ENCODE measurements at places on chromosomes 11 and 22. TPM values are rescaled to one million over a fixed set of nuclear protein-coding genes. Genes with fewer than 3 reads are reported as not detected.

Gene CHRNA10
- polyA plus RNA-seq: 2.4 TPM

Gene TMEM45B
- polyA plus RNA-seq: 247 TPM

GRCh38 chr11:77332259-77332658, 30.8 kb upstream of the GDPD4 start:
- H3K36me3 ChIP-seq: peaks cover 43% of the 10 kb centered on the region
- DNase-seq: no peak
- H3K4me3 ChIP-seq: no peak overlapping the region

GRCh38 chr11:120658071-120658423, 146.5 kb downstream of the GRIK4 start:
- no peak overlapping the region for H3K4me3 ChIP-seq
- H3K27me3 ChIP-seq: no peaks in the 10 kb centered on the region
- no peak for DNase-seq
- no peaks in the 10 kb centered on the region for H3K36me3 ChIP-seq
- H3K27ac ChIP-seq: no peak overlapping the region

GRCh38 chr22:37470087-37470445, 16.1 kb downstream of the MFNG start:
- no peak overlapping the region for H3K27ac ChIP-seq
- DNase-seq: no peak
- no peaks in the 10 kb centered on the region for H3K27me3 ChIP-seq
- H3K4me1 ChIP-seq: no peaks in the 10 kb centered on the region
- H3K36me3 ChIP-seq: no peaks in the 10 kb centered on the region
- H3K4me3 ChIP-seq: no peak overlapping the region

Gene TMEM191B
- 8.1 TPM for polyA plus RNA-seq

Gene WNT7B
- polyA plus RNA-seq: 0.33 TPM

GRCh38 chr11:7642747-7643146, 30.6 kb downstream of the CYB5R2 start:
- no peak overlapping the region for H3K4me3 ChIP-seq
- H3K27me3 ChIP-seq: no peaks in the 10 kb centered on the region
- no peak for DNase-seq
- H3K27ac ChIP-seq: no peak overlapping the region
- H3K36me3 ChIP-seq: peaks cover 54% of the 10 kb centered on the region

Gene FERMT3
- polyA plus RNA-seq: 28.5 TPM

GRCh38 chr22:35505399-35506258, 35.0 kb upstream of the RASD2 start:
- no peak for DNase-seq
- peaks cover 4% of the 10 kb centered on the region for H3K27me3 ChIP-seq
- H3K4me3 ChIP-seq: no peak overlapping the region
- H3K4me1 ChIP-seq: no peaks in the 10 kb centered on the region

GRCh38 chr11:40186437-40187263, 1272.8 kb downstream of the LRRC4C start:
- H3K27ac ChIP-seq: no peak overlapping the region
- H3K27me3 ChIP-seq: no peaks in the 10 kb centered on the region
- no peak for DNase-seq
- no peaks in the 10 kb centered on the region for H3K36me3 ChIP-seq
- no peaks in the 10 kb centered on the region for H3K4me1 ChIP-seq

DNA sequence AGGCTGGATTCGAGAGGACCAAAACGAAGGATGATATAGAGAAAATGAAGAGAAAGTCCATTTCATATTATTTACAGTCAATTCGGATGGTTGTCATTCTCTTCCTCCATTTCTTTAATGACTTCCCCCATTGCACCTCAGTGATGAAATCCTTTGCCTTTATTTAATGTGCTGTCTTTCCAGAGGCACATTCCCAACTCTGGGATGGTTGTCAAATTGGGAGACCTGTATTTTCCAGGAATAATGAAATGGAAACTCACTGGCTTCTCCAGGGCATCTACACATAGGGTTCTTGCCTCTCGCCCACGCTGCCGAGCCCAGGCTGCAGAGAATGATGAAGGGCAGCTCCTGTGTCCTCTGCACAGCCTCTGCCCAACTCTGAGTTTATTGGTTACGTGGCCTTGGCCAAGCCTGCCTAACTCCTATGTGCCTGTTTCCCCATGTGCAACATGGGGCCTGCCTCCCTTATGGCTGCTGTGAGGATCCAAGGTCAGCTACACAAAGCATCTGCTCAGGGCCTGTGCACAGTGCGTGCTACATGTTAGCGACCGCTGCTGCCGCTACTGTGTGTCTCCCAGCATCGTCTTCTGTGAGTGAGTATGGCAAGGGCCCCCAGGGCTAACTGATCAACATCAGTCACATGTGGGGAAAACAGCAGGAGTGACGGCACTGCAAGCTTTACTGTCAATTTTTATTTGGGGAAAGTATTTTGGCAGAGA, 81.5 kb upstream of the BID start:
- peaks cover 29% of the 10 kb centered on the region for H3K4me1 ChIP-seq
- peak overlapping the region; percentile 76 for H3K27ac ChIP-seq

Gene CCDC116
- 0.28 TPM for polyA plus RNA-seq

GRCh38 chr22:38069372-38070249, 12.4 kb downstream of the PICK1 start:
- H3K4me3 ChIP-seq: no peak overlapping the region
- peaks cover 17% of the 10 kb centered on the region for H3K4me1 ChIP-seq
- H3K27me3 ChIP-seq: no peaks in the 10 kb centered on the region
- no peak overlapping the region for H3K27ac ChIP-seq
- H3K36me3 ChIP-seq: peaks cover 75% of the 10 kb centered on the region
- peak; percentile 37 for DNase-seq

Gene SOX6
- polyA plus RNA-seq: 44.1 TPM

GRCh38 chr11:16976379-16976778, 37.8 kb downstream of the PLEKHA7 start:
- H3K36me3 ChIP-seq: peaks cover 7% of the 10 kb centered on the region
- no peaks in the 10 kb centered on the region for H3K27me3 ChIP-seq
- H3K4me3 ChIP-seq: no peak overlapping the region
- no peak overlapping the region for H3K27ac ChIP-seq

DNA sequence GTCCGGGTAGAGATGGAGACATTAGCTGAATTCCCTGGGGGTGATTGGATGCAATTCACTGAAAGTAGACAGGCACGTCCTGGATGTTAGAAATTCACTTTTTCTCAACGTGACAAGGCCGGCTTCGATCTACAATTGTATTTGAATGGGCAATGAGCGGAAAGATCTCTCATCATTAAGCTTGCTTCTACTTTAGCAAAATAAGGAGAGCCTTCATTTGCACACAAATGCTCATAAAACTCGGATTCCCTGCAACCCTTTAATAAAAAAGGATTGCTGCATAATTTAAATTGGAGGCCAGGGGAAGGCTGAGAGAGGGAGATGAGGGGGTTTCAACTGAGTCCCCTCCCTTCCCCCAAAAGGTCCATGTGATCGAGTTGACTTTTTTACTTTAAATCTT, 10.6 kb upstream of the PAX6 start:
- H3K36me3 ChIP-seq: no peaks in the 10 kb centered on the region
- H3K27ac ChIP-seq: no peak overlapping the region

DNA sequence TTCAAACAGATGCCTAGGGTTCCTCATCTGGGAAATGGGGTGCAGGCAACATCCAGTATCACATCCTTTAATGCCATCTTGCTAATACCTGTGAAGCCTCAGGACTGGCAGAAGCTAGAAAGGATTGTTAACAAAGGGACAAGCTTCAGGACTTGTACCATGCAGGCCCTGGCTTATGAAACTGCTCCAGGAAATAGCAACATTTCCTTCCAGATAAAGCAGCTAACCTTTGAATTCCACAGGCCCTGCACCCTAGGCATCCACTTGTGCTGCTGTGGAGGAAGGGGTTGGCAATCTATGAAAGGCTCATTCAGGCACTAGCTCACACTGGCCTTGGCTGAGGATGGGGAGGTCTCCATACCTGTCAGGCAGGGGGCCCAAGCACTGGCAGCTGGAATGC, 87.2 kb downstream of the BTBD10 start:
- no peaks in the 10 kb centered on the region for H3K27me3 ChIP-seq
- peaks cover 16% of the 10 kb centered on the region for H3K36me3 ChIP-seq

Gene MYOD1
- polyA plus RNA-seq: 0.10 TPM

- peaks cover 73% of the 10 kb centered on the region for H3K36me3 ChIP-seq
- peaks cover 33% of the 10 kb centered on the region for H3K4me1 ChIP-seq
- no peak for DNase-seq
Measured at GRCh38 chr11:46676436-46677158, 23.8 kb downstream of the ARHGAP1 start.

GRCh38 chr11:22749536-22749935, 80.1 kb downstream of the SVIP start:
- H3K27ac ChIP-seq: no peak overlapping the region
- H3K36me3 ChIP-seq: no peaks in the 10 kb centered on the region
- DNase-seq: no peak
- no peaks in the 10 kb centered on the region for H3K27me3 ChIP-seq

Data from large intestine (tissue), 12 donors.